Renal cortical epithelial cell (primary cell): ENCODE measurements at places on chromosomes 13 and 19. TPM values are rescaled to one million over a fixed set of nuclear protein-coding genes. Genes with fewer than 3 reads are reported as not detected.
A peak's percentile ranks its signal among the peaks of the same experiment; 100 is the strongest.

GRCh38 chr19:42022616-42023015, 28.6 kb upstream of the ATP1A3 start:
- no peak for DNase-seq

Gene STARD13
- 11.6 and 53.2 TPM in 2 replicates for total RNA-seq

DNA sequence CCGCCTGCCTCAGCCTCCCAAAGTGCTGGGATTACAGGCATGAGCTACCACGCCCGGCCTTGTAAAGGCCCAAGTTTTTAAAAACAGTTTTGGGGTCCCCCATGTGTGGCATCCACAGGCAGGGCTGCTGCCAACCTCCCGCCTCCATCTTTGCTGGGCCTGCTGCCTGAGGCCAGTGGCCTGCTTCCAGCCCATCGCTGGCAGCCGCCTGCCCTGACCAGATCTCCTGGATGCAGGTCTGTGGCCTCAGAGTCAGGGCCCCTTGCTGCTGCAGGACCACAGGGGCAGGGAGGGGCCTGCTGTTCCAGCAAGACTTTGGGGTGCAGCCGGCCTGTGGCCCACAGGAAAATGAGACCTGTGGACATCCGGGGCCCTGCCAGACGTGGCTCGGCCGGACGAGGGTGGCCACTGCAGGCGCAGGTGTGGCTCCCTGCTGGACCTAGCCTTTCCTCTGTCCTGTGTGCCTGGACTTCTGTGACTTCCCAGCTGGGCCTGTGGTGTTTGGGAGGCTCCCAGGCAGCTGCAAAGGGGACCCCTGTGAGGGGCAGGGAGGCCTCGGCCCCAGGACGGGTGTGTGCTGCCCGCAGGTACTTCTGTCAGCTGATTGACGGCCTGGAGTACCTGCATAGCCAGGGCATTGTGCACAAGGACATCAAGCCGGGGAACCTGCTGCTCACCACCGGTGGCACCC, 14.4 kb downstream of the STK11 start:
- DNase-seq, result no peak

DNA sequence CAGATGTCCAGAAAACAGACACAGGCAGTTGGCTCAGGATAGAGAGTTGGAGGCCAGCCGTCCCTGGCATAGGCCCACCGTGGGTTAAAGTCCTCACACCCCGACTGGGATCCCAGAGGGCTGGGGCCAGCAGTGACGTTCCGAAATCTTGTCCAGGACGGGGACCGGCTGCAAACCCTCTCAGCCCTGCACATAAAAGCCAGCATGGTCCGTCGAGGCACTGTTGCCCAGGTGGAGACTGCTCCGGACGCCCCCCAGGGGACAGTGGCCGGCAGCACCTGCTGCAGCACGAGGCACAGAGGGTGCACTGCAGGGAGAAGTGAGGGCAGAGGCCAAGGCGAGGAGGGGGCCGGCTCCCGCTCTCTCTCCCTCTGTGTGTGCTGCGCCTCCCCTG, 4.3 kb upstream of the IFNL2 start:
- DNase-seq, result no peak

DNA sequence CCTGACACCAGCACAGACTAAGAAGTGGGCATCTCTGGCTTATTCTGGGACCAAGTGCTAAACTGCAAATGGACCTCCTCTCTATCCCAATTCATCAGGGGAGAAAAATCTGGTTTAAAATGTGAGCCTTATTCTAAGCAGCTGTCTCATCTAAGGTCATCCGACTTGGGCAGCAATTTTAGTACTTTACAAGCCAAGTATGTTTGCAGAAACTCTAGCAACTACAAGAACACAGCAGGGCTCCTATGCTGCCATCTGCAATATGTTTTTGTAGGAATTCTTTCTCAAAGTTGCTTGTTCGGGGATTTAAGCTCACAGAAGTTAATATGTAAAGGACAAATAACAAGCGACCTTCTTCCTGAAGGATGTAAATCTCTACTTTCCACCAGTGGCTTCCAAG, 113.1 kb downstream of the FOXO1 start:
- no peak for DNase-seq

GRCh38 chr13:24863748-24864540, 100.0 kb downstream of the RNF17 start:
- DNase-seq, result peak; percentile 16

Gene NCR1
- not detected in 2 replicates for total RNA-seq
